ENCODE measurements at places on chromosomes 1 and 21. TPM values are rescaled to one million over a fixed set of nuclear protein-coding genes. Genes with fewer than 3 reads are reported as not detected.

- peak; percentile 27 for DNase-seq
Measured at GRCh38 chr1:22283596-22283995, 140.7 kb upstream of the WNT4 start.

The GJA5 gene
- total RNA-seq, result 5.0 TPM

DNA sequence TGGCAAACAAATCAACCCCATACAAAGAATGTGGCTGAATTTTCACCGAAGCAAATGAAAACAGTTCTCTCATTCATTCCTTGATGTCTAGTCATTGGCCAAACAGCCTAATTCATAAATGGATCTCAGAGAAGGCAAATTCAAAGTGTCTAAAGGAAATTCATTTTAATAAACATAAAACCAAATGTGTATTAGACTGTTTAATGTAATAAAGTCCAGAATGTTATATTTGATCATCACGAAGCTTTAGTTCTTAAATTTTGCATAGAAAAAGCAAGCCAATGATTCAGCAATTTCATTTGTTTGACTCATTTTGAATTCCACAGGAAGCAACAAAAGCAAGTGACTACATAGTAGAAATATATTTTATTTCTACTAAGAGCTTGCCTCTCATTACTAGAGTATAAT is 379.2 kb upstream of the ADAMTS5 start:
- DNase-seq, result no peak

GRCh38 chr1:239771550-239771949 is 320.1 kb upstream of the FMN2 start:
- DNase-seq, result no peak

DNA sequence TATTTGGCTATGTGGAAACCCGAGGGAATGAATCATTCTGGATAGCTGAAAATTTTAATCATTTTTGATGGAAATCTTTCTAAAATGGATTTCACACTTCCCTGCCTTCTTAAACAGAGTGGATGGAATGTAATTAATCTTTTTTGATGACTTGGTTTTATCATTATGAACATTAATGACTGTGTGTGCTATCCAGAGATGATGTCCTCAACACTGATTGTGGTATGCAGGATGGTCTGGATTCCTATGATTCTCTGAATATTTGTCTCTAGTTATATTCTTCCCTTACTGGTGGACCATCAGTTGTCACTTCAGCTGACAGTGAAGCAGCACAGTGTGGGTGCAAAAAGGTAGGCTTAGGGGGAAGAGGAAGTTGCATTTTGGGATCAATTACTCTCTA is 513.5 kb downstream of the LMO4 start:
- no peak for DNase-seq

DNA sequence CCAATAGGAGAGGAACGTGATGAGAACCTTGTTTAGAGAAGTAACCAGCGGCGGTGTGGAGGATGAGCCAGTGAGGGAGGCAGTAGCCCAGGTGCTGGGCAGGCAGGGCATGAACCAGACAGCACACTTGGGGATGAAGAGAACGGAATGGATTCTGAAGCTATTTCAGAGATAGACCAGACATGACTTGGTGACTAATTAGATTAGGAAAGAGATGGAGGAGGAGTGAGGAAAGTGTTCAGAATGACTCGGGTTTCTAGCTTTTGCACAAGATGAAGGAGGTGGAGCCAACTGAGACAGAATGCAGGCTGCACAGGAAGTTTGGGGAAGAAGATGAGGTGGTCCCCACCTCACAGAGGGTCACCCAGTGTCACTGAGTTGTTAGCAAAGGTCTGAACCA is 5.1 kb downstream of the PEF1 start:
- no peak for DNase-seq

The CCDC185 gene
- not detected for total RNA-seq

DNA sequence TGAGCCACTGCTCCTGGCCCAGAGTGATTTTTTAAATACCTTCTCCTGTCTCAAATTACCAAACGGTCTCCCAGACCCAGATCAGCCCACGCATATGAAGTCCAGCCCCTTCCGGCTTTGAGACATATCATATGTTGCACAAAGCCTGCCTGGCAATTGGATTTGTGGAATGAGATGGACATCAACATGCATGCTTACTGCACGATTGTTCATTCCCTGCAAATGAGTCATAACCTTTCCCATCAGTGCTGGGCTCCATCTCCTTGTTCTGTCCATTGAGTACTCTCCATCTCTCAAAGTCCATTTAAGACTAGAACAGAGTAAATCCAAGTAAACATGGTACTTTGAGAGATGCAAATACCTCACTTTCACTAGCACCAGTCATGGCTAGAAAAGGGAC is 612.2 kb upstream of the USP24 start:
- no peak for DNase-seq

GRCh38 chr21:18769599-18769998 is 366.0 kb upstream of the TMPRSS15 start:
- no peak for DNase-seq

DNA sequence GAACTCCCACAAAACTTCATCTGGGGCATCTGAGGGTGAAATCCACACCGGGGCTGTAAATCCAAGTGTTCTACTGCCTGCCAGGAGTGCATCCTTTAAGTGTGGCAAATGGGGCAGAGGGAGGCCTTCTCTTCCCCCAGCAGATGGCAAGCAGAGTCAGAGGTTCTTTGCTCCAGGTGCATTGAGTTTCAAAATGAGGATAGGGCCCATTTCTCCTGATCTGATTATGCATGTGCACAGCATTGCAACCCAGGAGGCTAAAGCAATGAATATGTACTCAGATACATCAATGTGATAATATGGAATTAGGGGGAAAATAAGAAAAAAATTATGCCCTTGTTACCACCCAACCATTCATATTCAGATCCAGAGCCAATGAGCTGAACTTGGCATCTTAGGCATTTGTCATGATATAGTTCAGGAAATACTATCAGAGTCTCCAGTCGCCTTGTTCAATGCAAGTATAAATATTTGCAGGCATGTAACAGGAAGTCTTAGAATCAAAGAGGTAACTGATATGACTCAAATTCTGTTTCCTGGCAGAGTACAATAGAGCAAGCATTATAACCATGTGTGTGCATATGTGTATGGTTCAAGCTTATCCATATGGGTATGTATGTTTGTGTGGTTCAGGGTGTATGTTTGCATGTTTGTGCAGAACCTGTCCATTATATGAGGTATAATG is 473.8 kb upstream of the PKN2 start:
- no peak for DNase-seq

The CLCA4 gene
- 0.86 TPM for total RNA-seq

GRCh38 chr1:12621346-12622335 is 3.6 kb upstream of the DHRS3 start:
- DNase-seq, result no peak

DNA sequence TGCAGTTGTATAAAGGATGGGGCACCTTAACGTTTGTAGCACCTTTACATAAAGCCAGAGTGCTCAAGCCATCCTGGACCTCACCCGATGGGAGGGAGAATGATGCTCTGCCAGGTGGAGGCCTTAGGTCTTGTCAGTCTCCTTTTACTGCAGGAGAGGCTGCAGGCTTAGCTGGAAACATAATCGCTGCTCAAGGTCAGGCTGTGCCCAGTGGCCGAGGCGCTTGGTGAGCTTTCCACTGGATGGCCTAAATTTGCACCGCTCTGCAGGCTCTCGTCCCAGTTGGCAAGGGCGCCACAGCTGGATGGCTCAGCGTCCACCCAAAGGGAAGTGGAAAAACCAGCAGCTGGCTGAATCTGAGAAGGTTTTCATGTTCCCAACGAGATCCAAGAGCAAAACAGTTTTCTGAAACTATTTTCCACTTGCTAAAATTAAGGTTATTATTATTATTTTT is 438.9 kb downstream of the CAMTA1 start:
- no peak for DNase-seq

DNA sequence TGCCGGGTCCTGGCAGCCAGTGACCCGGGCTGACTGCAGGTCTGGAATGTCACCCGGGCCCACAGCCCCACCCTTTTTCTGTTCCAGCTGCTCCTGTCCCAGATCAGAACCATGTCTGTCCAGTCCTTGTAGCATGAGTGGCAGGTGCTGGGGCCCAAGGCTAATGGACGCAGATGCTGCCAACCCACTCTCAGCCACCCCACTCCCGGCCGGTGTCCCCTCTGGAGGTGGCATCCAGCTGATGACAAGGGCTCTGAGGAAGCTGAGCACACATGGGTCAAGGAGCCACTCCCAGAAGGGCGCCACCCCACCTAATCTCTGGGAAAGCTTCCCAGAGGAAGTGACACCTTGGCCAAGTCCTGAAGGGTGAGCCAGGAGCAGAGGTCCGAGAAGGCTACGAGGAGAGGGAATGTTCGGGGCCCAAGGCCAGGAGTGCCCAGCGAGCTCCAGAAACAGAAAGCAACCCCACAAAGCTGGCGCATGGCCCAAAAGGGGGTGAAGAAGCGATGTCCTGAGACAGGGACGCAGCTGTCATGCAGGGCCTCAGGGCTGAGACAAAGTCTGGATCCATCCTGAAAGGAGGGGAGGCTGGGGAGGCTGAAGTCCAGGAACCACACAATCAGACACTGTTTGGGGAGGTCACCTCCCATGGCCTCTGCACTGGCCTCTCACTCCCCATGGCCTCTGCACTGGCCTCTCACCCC is 39.5 kb downstream of the ACOT7 start:
- DNase-seq, result no peak

- DNase-seq, result peak; percentile 82
Measured at GRCh38 chr1:36384542-36385409, 948 bp downstream of the STK40 start.

DNA sequence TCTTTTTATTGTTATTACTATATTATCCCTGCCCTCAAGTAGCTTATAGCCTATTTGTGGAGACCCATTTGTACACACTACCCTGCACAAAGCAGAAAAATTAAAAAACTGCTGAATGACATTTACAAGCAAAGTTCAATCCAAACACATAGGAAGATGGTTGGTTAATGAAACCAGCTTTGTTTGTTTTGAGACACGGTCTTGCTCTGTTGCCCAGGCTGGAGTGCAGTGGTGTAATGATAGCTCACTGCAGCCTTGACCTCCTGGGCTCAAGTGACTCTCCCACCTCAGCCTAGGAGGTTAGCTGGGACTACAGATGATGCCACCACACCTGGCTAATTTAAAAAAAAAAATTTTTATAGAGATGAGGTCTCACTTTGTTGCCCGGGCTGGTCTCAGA is 31.6 kb downstream of the TGFB2 start:
- no peak for DNase-seq

The SLC19A2 gene
- total RNA-seq, result 20.9 TPM

DNA sequence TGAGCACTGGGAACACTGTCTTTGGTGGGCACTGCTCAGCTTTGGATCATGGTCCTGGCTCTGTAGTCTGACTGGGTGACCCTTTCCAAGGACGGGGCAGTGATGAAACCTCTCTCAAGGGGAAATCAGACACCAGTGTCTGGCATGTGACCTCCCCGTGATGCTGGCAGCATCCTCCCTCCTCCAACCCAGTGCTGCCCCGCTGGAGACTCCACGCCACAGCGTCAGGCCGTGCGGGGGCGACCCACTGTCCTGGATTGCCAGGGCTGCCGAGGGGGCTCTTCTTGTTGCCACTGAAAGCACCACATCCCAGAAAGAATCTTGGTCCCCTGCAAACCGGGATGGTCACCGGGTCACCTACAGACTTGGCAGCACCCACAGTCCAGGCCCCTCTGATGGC is 146.4 kb upstream of the ARHGEF16 start:
- no peak for DNase-seq

- DNase-seq, result no peak
Measured at GRCh38 chr1:8226747-8227146, 91.2 kb upstream of the SLC45A1 start.

The ARHGAP29 gene
- total RNA-seq, result 30.0 TPM

The CYP4Z1 gene
- 3.5 TPM for total RNA-seq

The RIPPLY3 gene
- total RNA-seq, result 0.18 TPM

DNA sequence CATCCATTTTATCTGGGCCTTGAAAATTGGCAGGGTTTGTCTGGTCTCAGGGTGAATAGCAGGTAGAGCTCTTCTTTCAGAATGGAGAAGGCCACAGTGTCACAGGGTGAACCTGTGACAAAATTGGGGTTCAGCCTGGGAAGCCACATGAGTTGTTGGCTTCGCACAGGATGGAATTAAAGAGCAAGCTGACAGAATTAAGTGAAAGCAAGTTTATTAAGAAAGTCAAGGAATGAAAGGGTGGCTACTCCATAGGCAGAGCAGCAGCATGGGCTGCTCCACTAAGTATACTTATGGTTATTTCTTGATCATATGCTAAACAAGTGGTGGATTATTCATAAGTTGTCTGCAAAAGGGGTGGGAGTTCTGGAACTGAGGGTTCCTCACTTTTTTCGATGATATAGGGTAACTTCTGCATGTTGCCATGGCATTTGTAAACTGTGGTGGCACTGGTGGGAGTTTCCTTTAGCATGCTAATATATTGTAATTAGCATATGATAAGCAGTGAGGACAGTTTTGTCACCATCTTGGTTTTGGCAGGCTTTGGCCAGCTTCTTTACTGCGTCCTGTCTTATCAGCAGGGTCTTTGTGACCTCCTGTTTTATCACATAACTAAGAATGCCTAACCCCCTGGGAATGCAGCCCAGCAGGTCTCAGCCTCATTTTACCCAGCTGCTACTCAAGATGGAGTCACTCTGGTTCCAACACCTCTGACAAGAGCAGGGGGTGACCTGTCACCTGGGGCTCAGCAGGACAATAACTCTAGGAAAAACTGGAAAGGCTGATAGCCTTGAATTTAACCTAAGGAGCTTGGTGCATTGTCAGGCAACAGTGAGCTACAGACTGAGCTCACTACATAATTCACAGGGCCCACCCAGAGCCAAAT is 5.1 kb downstream of the IFNAR2 start:
- no peak for DNase-seq

- DNase-seq, result no peak
Measured at GRCh38 chr1:224113545-224113917, 380 bp upstream of the FBXO28 start.

- DNase-seq, result no peak
Measured at GRCh38 chr21:35216996-35217395, 167.9 kb upstream of the RUNX1 start.

GRCh38 chr1:36492491-36492890 is 9.8 kb upstream of the CSF3R start:
- DNase-seq, result no peak

- DNase-seq, result no peak
Measured at GRCh38 chr1:30545365-30545764, 178.0 kb downstream of the MATN1 start.

The HTR6 gene
- not detected for total RNA-seq

DNA sequence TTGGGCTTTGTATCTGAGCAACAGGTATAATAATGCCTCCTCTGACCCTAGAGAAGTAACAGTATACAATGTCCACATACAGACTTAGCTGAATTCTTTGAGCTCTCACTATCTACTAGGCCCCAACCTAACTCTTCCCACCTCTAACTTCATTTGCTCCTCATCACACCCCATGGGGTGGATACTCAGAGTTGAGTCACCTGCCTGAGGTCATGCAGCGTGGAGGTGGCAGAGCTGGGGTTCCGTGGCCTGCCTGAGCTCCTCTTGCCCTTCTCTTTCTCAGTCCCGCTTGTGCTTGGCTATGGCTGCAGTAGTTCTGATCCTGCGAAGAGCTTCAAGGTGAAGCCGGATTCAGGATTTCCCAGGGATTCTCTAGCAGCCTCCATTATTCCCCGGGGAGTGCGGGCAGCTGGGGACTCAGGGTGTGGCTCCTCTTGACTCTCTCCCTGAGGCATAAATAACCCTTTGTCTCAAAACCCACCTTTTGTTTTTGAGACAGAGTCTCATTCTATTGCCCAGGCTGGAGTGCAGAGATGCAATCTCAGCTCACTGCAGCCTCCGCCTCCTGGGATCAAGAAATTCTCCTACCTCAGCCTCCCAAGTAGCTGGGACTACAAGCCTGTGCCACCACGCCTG is 29.9 kb upstream of the ACTL8 start:
- no peak for DNase-seq

Data from ureter (tissue), 1 donor.